ENCODE measurements at places on chromosomes 6 and 20.

- no peak for DNase-seq
These were observed 12.4 kb downstream of the SIRPA start for GRCh38 chr20:1907586-1907985.

DNA sequence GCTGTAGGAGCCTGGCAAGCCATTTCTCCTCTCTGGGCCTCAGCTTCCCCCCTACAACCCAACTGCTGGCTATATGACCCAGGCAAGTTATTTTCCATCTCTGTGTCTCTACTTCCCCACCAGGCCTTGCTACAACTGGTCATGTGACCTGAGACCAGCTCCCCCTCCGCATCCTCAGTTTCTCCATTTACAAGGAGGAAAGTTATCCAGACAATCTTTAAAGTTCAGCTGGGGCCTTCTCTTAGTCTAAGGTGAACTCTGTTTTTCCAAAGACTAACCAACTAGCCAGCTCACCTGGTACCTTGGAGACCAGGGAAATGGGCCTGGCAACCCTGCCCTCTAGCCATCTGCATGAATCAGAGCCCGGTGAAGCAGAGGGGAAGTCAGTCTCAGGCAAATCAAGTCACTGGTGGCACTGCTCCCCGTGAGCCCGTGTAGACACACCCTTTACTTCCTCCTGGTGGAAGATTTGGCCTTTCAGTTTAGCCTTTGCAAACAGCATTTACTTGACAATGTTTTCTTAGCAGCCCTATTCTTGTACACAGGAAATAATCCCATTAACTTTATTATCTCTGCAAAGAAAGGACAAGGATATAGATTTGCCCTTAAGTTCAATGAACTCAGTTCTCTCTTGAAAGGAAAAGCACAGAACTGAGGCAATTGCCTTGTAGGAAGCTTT, 157.7 kb downstream of the VEGFA start:
- DNase-seq, result no peak

GRCh38 chr6:169119669-169120068, 134.0 kb downstream of the THBS2 start:
- DNase-seq, result no peak

DNA sequence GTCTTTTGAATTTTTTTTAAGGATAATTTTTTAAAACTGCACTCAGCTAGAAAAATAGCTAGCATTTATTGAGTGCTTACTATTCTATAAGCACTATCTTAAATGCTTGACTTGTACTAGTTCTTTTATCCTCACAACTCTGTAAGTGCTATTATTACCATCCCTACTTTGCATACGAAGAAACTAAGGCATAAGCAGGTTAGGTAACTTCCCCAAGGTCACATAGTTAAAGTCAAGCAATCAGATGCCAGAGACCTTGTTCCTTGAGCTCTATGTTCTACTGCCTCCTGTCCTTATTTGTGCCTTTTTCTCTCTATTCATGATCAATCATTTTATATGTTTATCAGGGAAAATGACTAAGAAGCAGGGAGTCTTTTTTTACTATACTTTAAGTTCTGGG, 65.0 kb downstream of the GCLC start:
- DNase-seq, result no peak

GRCh38 chr6:548091-548490, 108.8 kb downstream of the HUS1B start:
- DNase-seq, result no peak

GRCh38 chr6:52820198-52820597, 16.6 kb upstream of the GSTA1 start:
- no peak for DNase-seq

DNA sequence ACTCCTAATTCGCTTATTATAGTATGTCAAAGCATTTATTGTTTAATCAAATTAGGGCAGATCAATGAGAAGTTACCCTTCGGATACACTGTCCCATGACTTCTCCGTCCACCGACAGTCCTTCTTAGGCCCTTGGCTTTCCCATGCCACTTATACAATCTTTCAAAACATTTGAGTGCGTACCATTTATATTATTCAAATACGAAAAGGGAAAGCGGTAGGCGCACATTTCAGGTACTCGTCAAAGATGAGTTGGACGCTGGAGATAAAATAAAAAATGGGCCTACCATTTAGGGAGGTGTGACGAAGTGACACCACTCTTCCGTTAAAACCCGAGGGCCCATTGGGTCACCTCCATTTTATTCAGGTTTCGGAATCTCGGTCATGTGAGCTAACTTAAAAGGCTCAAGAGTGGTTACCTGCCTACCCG, 542 bp upstream of the AFG1L start:
- DNase-seq, result no peak

GRCh38 chr6:28315628-28316027, 20.3 kb downstream of the ZSCAN31 start:
- DNase-seq, result no peak

DNA sequence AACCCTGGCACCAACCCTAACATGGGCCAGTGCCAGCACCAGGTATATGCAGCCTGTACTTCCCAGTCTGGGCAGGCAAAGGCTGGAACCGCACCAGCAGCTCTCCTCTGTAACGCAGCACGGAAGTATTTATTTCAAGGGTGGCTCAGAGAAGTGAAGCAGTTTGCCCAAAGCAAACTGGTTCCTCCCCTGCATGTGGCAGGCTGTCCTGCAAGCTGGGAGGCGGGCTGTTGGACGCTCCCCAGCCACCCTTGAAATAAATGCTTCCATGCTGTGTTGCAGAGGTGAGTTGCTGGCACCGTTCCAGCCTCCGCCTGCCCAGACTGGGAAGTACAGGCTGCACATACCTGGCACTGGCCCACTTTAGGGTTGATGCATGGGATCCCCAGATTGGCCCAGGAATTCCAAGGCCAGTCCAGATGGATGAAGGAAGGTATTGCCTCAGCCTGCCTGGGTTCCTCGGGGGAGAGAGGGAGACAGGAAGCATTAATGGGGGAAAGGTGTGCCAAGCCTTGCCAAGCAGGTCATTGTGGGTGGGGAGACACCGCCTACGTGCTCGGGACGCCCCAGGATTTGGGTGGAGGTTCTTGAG, 49.8 kb downstream of the PPARD start:
- DNase-seq, result no peak

DNA sequence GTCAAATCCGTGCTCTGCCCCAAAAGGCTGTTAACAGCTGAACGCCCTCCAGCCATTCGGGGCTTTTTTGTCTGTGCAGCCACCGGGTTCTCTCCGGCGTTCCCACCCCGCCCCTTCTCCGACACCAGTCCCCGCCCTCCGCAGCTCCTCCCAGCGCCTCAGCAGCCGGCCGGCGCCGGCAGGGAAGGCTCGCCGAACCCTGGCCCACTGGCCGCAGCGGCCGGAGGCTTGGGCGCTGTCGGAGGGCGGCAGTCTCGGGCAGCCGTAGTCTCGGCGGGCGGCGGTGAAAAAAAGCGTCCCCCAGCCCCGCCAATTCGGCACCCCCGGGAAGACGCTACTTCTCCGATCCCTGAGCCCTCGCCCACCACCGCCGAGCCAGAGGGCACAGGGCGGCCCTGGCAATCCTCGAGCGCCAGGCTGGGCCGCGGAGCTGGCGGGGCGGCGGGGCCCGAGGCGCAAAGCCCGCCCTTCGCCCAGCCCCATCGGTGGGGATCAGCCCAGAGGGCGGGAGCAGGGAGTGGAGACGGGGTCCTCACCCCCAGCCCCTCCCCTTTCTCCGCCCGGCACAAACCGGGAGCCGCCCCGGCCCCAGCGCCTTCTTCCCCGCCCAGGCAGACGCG, at the start of gene SESN1:
Gene SESN1 (minus strand): TSS at position 431 of the 620 bp plus-strand sequence. CDS start 773 bp downstream, outside the sequence.
- peak; percentile 85 for DNase-seq

GRCh38 chr6:149266659-149267058, 50.9 kb upstream of the TAB2 start:
- no peak for DNase-seq

GRCh38 chr20:24633521-24633920, 164.1 kb downstream of the SYNDIG1 start:
- no peak for DNase-seq

- DNase-seq, result no peak
These were observed 54.6 kb upstream of the ECHDC1 start for GRCh38 chr6:127397729-127398630.

- DNase-seq, result no peak
These were observed 257.1 kb upstream of the ZFP64 start for GRCh38 chr20:52448513-52449232.

GRCh38 chr20:18855882-18856281, 42.3 kb downstream of the SCP2D1 start:
- DNase-seq, result no peak

DNA sequence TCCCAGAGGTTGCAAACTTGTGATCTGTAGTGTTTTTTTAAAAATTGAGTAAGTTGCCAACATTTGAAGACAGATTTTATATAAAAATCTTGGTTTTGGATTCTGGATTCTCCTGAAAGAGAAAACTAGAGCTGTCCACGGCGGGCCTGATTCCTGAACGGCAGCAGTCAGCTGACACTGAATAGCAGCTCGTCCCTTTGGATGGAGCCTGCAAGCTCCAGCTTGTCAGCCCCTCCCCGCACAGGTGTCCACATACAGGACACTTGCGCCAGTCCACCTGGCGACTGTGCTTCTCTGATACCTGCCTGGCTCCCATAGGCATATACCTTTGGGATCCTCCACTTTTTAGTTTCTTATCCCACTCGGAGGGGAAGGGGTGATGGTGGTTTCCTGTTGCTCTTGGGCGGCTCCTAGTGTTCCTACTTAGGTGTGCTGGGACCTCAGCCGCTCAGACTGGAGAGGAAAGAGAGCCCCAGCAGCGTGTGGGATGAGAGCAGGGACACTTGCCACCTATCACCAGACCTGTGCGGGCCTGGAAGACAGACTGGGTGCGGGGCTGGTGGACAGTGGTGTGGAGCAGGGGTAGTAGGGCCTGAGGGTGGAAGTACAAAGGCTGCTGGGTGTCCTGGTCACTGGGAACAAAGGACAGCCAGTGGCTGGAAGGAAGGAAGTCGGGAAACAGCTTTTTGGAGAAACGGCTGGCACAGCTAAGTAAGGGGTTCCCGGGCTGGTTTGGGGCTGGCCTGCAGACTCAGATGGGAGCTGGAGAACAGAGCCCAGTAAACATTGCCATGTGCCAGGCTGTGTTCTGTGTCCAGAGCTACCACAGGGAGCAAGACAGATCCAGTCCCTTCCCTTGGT, 18.3 kb downstream of the GHRH start:
- no peak for DNase-seq

DNA sequence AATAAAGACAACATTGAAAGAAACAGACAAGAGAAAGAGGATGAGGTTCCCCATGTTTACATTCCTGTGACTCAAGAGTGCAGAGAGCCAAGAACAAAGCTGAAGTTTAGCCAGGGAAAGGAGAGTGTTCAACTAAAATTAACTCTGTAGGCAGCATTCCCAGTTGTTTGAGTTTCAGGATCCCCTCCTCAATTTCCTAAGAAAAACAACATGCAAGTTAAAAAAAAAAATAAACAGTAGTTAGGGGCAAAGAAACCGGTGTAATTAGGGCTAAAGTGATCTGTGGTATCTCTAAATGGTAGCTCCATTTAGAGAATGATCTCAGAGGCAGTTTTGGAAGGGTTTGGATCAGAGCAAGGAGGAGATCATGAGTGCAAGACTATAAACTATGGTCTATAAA, 30.9 kb upstream of the RAB23 start:
- no peak for DNase-seq

DNA sequence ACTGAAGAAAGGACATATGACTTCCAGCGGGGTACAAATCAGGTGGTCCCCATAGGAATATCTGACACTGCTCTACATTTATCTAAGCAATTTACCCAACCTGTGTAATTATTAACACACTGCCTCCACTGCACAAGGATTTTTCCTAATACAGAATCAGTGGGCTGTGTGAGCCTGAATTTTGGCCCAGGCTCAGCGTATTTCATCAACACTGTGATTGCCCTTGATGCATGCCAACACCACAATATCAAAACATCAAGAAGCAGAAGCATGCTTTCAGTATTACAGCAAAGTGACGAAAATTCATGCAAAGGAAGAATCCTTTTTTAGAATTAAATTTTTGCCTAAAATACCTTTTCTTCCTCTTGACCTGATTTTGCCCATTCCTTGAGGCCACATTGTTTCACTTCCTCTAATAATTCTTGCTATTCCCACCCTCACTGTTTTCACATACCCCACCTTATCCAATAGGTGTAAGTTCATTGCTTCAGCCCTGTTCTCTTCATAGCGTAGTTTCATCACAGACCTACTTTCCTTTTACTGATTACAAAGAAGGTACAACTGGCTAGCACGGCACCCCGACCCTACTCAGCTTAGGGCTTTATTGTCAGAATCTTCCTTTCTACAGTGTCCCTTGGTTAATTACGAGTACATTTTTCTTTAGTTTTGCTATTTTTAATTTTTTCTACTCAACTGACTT, 83.7 kb upstream of the PTCHD4 start:
- no peak for DNase-seq

DNA sequence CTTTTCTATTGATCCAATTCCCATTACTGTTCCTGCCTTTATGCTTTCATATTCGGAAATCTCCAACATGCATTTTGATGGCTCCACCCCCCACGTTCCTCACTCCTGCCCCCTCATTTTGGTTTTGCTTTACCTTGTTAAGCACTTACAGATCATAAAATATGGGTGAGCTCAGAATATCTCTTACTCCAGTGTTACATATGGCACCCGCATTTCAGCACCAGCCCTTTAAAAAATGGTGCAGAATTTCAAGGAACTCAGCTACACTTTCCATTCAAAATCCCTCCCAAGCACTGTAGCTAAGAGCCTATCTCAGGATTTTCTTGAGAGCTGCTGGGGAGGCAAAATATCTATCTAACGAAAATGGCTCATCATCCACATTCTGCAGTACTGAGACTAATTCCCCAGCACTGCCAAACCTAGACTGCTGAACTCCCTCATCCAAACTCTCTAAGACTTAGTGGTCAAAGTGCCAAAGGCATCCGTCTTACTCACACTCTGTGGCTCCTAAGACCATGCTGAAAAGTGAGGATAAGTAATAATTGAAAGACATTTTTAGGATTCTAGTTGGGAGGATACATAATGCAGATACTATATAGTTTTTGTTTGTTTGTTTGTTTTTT, 7.8 kb downstream of the SGK1 start:
- no peak for DNase-seq

DNA sequence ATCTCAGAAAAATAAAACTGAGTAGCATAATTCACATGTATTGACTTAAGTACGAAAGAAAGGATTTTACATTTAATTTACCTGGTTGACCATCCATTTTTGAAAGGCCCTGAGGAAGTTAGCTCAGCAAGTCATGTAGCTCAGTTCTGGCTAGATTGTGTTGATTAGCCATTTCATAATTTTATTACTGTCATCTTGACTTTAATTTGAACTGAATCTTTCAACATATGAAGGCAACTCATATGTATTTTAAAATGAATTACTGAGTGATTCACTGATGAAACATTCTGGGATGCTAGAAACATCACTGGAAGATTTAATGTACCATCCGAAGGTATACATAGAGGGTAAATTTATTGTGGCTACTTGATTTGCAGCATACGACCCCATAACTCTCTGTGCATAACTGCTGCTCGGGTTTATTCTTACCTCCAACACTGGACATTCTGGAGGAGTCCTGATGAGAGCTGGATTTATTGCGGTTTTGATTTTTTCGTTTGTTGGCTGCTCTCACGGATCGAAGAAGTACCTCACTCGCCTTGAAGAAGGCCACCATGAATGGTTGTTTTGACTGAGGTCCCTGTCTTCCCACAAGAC, 101.7 kb downstream of the BMP5 start:
- DNase-seq, result no peak

GRCh38 chr6:41306187-41306854, 19.8 kb upstream of the TREM1 start:
- peak; percentile 20 for DNase-seq

- no peak for DNase-seq
These were observed 78.6 kb downstream of the MDGA1 start for GRCh38 chr6:37618916-37619590.

GRCh38 chr20:32790751-32791057, 28.5 kb downstream of the DNMT3B start:
- no peak for DNase-seq

GRCh38 chr20:55386686-55387085, 618.6 kb downstream of the CBLN4 start:
- DNase-seq, result no peak

- DNase-seq, result no peak
These were observed 173.7 kb downstream of the TFAP2C start for GRCh38 chr20:56802805-56803204.

All from stimulated activated CD4-positive, alpha-beta T cell treated with anti-CD3 and anti-CD28 coated beads, Interleukin-12 subunit alpha, Interleukin-12 subunit beta, amount 100 ng/mL, for 48 hours (primary cell).